ENCODE measurements at places on chromosomes 12 and 14. TPM values are rescaled to one million over a fixed set of nuclear protein-coding genes. Genes with fewer than 3 reads are reported as not detected.

KRT6C gene
- total RNA-seq: not detected

AKAP6 gene
- total RNA-seq: 2.1 TPM

TPPP2 gene
- not detected for total RNA-seq

TGM1 gene
- 3.2 TPM for total RNA-seq

- DNase-seq: no peak
Measured at GRCh38 chr12:112740387-112740934, 51.1 kb upstream of the RPH3A start.

GRCh38 chr12:88339254-88339949, 197.3 kb downstream of the TMTC3 start:
- DNase-seq: no peak

DNA sequence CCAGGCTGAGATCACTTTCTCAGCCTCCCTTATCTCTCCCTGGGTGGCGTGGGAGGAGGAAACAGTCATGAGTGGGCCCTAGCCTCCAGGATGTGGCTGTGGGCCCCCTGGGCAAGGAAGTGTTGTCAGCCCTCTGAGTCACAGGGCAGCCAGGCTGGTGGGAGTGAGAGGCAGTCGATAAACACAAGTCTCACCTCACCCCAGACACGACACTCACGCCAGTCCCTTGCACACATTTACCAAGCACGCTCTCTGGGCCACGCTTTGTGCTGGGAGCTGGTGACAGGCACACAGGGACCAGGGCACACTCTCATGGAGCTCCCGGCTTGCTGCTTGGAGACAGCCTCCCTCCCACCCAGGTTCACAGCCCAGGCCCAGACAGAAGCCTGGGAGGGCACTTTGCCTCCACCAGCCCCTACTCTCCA, 1.9 kb upstream of the KRT79 start:
- no peak for DNase-seq

GRCh38 chr12:112121780-112122565, 3.4 kb upstream of the TRAFD1 start:
- peak; percentile 87 for DNase-seq

GRCh38 chr14:73381380-73382013, 76.8 kb downstream of the NUMB start:
- no peak for DNase-seq

DNA sequence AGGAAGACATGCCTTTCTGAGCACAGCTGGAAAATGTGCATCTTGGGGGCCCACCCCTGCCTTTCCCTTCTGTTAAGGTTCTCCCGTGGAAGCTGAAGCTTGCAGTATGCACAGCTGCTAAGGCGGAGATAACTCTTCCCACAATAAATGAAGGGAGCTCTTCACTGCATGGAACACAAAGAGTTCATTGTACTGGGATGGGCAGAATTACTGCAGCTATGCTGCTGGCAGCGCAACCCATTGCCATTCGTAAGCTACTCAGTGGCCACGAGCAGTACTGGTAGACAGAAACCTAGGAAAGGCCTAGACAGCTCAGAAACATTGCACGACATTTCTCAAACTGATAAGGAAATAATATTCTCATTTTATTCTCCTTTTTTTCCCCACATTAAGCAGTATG, 310.2 kb downstream of the MDGA2 start:
- DNase-seq: no peak

- no peak for DNase-seq
Measured at GRCh38 chr12:103586132-103586531, 941 bp upstream of the STAB2 start.

DNA sequence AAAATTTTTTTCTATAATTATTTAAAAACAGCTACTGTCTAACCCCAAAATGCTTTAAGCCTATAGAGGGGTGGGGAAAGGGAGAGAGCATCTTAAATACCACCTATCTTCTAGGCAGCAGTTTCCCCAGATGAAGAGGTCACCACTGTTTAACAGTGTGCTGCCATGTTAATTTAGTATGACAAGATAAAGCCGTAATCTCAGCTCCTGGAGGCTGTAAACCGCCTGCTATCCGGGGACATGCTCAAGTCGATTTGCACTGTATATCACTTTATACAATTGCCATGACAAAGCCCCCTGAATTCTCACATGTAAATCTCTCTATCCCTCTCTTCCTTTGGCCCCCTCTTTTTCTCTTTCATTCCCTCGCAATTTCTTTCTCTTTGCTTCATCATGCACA, 68.5 kb downstream of the SOX5 start:
- DNase-seq: no peak

GRCh38 chr12:29734734-29735133, 49.0 kb downstream of the TMTC1 start:
- no peak for DNase-seq

GRCh38 chr12:116656306-116656705, 81.6 kb downstream of the SPRING1 start:
- DNase-seq: no peak

- DNase-seq: no peak
Measured at GRCh38 chr14:77645520-77646230, 29.2 kb upstream of the SPTLC2 start.
